Islet precursor cell (in vitro differentiated cells): ENCODE measurements at places on chromosomes 1 and 21.

- no peak for DNase-seq
Observed at GRCh38 chr1:202586871-202587270, 123.4 kb downstream of the SYT2 start.

GRCh38 chr1:28172713-28173150 is 3.8 kb downstream of the PTAFR start:
- DNase-seq, result no peak

DNA sequence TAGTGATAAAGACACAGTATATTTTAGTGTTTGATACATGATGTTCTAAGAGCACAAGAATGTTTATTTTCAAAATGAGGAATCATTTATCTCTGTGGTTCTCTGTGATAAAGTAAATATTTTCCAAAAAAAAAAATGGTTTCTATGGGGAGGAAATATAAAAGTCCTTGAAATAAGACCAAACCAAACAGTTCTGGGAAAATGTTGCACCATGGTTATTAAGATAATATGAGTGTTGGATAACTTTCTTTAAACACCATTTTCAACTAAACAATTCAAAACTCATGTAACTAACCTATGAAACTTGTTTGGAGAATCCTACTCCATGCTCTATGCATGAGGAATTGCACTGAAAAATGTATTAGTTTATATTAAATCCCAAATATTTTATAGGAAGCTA is 184.6 kb downstream of the KCNT2 start:
- no peak for DNase-seq

GRCh38 chr1:7278827-7279765 is 492.0 kb upstream of the VAMP3 start:
- no peak for DNase-seq

DNA sequence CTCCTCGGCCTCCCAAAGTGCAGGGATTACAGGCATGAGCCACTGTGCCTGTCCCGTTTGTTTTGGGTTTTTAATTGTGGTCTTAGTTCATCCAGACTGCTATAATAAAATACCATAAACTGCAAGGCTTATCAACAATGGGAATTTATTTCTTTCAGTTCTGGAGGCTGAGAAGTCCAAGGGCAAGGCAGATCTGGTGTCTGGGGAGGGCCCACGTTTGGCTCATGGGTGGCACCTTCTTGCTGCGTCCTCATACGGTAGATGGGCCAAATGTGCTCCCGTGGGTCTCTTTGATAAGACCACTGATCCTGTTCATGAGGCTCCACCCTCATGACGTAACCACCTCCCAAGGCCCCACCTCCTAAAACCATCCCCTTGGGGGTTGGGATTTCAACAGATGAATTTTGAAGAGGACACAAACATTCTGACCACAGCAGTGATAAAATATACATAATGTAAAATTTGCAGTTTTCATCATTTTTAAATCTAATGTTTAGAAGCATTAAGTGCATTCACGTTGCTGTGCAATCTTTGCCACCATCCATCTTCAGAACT is 133.4 kb upstream of the ERRFI1 start:
- no peak for DNase-seq

DNA sequence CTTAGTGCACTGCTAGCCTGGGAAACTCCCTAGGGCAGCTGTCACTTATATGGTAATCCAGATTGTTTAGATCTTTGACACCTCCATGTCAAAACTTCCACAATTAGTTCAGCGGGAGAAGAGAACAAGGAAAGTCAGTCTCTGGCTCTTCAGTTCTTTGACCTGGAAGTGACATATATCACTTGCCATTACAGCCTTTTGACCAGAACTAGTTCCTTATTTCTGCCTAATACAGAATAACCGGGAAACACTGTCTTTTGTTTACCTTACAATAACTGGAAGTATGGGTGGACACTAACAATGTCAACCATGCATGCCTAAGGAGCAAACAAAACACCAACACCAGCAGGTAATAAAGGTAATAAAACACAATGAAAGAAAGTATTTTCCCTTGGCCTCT is 68.3 kb downstream of the C4BPA start:
- DNase-seq, result no peak

GRCh38 chr1:221725735-221726672 is 15.9 kb downstream of the DUSP10 start:
- no peak for DNase-seq

DNA sequence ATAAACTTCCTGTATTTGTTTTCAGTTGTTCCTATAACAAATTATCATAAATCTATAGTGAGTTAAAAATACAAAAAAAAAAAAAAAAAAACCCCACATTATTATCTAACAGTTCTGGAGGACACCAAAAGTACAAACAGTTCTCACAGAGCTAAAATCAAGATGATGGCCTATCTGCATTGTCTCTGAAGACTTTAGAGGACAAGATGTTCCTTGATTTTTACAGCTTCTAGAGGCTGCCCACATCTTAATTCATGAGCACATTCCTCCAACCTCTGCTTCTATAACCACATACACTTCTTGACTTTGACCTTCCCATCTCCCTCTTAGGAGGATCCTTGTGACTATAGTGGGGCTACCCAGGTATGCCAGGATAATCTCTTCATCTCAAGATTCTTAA is 806.1 kb downstream of the LTN1 start:
- DNase-seq, result no peak

- DNase-seq, result no peak
Observed at GRCh38 chr21:14383596-14384180, 742 bp upstream of the HSPA13 start.

GRCh38 chr1:30809514-30810263 is 52.1 kb upstream of the LAPTM5 start:
- peak; percentile 89 for DNase-seq

DNA sequence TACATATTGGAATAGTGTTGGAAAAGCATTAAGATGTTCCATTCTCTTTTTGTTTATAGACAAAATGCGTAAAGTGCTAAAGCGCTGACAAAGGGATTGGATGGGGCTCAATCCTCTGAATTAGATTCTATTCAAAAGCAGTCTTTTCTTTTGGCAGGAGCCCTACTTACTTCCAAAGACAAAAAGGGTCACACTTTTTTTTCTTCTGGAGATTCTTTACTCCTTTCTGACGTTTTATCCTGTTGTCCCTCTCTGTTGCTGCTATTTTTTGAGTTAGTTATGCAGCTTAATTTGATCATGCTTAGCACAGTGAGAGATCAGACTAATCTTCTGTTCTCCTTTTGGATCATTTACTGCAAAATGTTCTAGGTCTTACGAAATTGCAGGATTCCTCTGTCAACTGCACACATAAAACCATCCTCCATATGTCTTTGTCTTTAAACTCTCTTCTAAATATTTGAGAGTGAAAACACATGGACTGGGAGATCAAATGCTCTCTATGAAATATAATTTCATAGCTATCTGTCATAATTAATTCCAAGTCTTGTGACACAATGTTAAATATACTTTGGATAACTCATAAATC is 656.4 kb upstream of the ADGRL2 start:
- no peak for DNase-seq

- no peak for DNase-seq
Observed at GRCh38 chr1:55789466-55789865, 574.3 kb upstream of the USP24 start.

GRCh38 chr1:223135176-223135942 is 7.7 kb downstream of the TLR5 start:
- no peak for DNase-seq

GRCh38 chr1:50474859-50475809 is 51.9 kb upstream of the DMRTA2 start:
- peak; percentile 62 for DNase-seq

- DNase-seq, result no peak
Observed at GRCh38 chr1:247906504-247907047, 11.2 kb downstream of the OR2W3 start.

DNA sequence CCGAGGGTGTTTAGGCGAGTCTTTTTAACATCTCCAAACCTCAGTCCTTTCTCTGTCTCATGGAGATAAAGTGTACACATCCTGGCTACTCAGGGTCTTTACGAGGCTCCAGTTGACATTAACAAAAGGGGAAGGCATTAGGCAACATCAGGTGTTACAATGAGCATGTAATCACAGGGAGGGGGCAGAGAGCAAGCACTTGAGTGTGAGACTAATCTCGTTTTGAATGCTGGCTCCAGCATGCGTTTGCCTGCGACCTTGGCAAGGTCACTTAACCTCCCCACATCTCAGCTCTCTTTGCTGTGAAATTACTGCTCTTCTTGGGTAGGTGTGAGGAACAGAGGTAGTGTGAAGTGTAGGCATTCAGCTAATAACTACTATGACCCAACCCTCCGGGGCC is 3.1 kb downstream of the TNNT2 start:
- no peak for DNase-seq
